ENCODE measurements at places on chromosomes 12 and 14.
A peak's percentile ranks its signal among the peaks of the same experiment; 100 is the strongest.

DNA sequence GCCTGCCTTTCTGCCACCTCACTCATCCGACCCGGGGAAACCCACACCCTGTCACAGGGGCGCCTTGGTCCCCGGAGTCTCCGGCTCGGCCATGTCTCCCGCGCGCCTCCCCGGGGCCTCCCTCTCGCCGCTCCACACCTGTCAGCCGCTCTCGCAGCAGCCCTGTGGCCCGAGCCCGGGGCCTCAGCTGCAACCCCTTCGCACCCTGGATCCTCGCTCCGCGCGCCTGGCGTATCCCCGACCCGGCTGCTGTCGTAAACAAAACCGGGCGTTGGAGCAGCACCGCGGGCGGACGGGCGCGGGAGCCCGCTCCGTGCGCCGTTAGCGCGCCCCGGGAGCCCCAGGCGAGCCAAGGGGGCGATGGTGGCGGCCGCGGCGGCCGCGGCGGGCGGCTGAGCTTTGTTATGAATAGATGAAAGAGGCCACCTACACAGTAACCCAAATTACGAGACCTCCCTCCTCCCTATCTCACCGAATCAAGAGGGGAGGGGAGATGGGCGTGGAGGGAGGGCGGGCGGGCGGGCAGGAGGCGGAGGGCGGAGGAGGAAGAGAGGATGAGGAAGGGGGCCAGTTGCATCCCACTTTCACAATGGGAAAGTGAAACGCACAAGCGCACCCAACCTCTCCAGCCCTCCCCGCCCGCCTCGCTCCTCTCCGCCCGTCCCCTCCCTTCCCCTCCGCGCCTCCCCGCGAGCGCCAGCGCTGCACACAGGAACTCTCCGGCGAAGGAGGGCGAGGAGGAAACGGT, at the start of gene PLXNC1:
TSS of gene PLXNC1 (plus strand) at position 587 of the 748 bp plus-strand sequence. CDS start 395 bp downstream, outside the sequence.
- peak; percentile 36 for DNase-seq

DNA sequence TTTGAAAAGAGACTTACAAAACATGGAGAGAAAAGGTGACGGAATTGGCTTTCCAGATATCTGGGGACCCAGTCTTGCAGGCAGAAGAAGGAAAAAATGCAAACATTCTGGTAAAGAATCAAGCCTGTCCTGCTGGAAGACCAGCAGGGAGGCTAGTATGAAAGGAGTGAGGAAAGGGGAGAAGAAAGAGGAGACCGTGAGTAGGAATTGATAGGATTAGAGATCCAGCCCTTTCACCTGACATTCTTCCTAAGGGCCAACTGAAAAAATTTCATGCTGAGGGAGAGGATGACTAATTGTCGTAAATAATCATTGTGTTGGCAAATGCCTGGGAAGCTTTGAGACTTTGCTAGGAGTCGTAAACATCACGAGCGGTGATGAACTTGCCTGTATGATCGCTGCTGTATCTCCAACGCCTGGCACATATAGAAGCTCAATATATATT, 12.1 kb downstream of the BHLHE41 start:
- DNase-seq, result no peak

GRCh38 chr12:23944067-23944466, 5.4 kb downstream of the SOX5 start:
- peak; percentile 70 for DNase-seq

- DNase-seq, result peak; percentile 20
Observed at GRCh38 chr12:3262470-3262869, 185.3 kb downstream of the TSPAN9 start.

- no peak for DNase-seq
Observed at GRCh38 chr12:31991815-31992214, 32.6 kb downstream of the RESF1 start.

GRCh38 chr12:45315462-45315861, 99.6 kb downstream of the ANO6 start:
- no peak for DNase-seq

DNA sequence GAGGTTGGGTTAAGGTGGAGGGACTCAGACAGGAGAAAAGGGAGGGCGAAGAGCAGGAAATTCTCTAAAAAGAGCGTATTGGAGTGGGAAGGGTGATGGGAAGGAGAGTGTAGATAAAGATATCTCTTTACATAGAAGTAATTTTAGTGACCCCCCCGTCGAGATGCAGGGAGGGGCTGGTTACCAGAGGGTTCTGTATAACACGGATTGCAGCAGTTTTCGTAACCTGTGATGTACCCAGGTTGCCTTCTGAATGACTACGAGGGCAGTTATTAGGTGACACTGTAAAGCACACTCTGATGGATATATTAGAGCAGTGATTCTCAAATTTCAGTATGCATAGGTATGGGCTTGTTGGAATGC, 443 bp downstream of the DNAL1 start:
- DNase-seq, result no peak

DNA sequence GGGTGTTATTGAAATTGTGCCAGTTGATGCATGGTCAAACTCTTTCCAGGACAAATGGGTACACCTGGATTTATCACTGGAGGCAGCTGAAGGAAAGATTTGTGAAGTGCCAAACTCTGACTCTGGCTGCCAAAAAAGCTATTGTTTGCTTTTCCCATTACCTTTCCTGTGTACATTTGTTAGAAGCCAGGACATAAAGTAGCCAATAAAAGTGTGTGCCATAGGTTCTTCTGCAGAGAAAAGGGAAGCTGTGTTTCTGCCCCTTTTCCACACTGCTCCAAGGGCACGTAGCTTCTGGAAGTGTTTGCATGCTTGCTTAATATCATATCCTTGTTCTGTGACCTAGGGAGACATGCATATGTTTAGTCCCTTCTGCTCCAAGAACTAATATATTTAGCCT, 1114.4 kb downstream of the SLC16A7 start:
- DNase-seq, result no peak

DNA sequence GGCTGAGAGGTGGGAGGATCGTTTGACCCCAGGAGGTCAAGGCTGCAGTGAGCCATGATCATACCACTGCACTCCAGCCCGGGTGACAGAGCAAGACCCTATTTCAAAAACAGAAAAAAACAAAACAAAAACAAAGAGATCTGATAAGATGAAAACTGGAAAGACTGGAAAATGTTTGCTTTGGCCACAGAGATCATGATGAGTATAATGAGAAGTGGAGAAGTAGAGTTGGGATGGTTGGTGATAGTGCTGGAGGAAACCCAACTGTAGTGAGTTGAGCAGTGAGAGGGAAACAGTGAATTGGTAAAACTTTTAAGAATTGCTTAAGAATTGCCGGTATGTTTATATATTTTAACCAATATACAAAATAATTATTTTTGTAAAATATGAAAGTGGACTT, 39.2 kb downstream of the MON2 start:
- no peak for DNase-seq

DNA sequence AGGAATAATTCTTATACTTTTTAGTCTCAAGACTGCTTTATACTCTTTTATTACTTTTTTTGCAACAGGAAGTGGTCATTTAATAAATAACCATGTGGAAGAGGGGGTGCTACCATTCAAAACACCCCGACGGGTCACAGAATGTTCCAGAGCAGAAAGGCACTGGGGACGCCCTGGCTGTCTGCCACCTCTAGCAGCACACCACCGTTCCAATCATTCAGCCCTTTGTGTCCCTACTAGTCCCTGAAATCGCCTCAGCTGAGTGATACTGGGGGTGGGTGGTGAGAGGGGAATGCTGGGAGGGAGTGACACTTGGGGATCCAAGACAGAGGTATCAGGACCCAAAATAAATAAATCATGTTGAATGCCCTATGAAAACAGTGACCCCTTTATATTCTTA, 52.4 kb downstream of the MON2 start:
- DNase-seq, result no peak

- peak; percentile 46 for DNase-seq
Observed at GRCh38 chr12:24595652-24596235, 353.2 kb downstream of the BCAT1 start.

- DNase-seq, result no peak
Observed at GRCh38 chr14:52686176-52686575, 9.2 kb downstream of the ERO1A start.

DNA sequence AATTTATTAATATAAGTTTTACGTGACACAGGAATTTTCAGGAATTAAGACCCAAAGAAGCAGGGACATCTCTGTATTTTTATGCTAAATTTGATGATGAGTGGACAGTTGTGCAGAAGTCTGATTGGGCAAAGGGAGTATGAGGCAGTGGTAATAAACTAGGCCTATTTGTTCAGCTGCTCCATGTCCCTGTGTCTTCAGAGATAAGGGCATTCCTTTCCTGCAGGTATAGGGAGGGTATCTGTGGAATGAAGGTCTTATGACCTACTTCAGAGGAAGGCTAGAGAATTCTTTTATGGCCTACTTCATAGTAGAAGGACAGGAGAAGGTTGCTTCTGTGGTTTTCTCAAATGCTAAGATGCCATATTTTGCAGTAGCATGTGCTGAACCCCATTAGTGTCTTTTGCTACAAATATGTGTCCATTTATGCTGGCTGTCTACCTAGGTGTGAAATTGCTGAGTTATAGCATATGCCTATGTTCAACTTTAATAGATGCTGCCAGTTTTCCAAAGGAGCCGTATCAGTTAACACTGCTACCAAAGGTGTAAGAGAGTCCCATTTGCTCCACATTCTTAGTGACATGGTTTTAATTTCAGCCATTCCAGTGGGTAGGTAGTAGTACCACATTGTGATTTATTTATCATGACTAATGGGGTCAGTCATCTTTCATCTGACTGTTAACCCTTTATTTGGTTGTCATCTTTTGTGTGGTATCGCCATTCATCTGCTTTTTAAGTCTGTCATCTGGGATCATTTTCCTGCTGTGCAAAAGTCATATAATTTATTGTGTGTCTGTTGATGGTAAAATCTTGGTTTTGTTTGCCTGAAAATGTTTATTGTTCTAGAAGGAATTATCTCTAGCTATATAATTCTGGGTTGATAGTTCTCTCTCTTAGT, 410.7 kb upstream of the RGS6 start:
- no peak for DNase-seq

- no peak for DNase-seq
Observed at GRCh38 chr12:93766796-93767523, 89.8 kb downstream of the CRADD start.

GRCh38 chr12:68451261-68452077, 119.3 kb upstream of the MDM1 start:
- no peak for DNase-seq

GRCh38 chr14:21496453-21496852, 14.7 kb downstream of the METTL3 start:
- no peak for DNase-seq

- DNase-seq, result no peak
Observed at GRCh38 chr14:103892247-103892646, 36.0 kb upstream of the TDRD9 start.

DNA sequence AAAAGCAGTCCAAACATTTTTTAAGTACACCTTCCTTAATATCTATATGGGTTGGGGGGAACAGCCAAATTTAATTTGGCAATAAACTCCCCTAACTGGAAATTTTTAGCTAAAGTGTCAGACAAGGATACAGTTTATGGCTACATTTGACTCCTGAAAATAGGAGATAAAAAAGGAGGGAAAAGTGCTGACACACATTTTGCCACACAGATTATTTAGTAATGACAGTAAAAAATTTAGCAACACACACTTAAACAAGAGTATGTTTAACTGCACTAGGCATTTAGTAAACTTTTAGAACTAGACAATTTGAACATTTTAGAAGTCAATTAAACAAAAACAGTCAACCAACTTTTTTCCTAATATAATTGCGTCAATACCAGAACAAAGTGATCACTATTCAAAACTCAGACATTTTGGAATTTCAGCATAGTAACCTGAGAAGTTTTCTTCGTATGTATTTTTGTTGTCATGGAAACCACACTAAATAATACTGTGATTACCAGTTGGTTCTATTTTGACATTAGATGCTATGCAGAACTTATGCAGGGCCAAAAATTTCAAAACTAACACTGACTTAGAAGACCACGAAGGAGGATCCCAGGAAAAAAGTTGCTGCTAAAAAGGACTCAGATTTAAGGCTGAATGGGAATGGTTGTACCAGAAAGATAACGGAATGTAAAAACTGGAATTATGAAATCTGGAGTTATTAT, 13.4 kb downstream of the GMFB start:
- DNase-seq, result no peak

GRCh38 chr12:124851342-124851741, 12.3 kb downstream of the SCARB1 start:
- DNase-seq, result no peak

DNA sequence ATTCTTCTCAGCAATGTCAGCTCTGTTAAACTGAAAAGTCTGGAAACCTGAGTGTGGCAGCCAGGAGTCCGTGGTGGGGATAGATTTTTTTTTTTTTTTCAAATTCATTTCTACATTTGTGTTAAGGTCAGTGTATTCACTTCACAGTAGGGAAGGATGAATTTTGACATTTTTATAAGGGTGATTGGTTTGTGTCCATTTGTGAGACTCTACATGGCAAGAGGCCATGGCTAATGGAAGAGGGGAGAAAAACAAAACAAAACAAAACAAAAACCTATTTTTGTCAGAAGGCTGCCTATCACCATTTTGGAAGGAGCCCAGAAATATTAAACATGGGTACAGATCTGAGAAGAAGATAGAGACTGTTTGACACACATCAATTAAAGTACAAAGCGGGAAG, 176.1 kb downstream of the RMST start:
- no peak for DNase-seq

DNA sequence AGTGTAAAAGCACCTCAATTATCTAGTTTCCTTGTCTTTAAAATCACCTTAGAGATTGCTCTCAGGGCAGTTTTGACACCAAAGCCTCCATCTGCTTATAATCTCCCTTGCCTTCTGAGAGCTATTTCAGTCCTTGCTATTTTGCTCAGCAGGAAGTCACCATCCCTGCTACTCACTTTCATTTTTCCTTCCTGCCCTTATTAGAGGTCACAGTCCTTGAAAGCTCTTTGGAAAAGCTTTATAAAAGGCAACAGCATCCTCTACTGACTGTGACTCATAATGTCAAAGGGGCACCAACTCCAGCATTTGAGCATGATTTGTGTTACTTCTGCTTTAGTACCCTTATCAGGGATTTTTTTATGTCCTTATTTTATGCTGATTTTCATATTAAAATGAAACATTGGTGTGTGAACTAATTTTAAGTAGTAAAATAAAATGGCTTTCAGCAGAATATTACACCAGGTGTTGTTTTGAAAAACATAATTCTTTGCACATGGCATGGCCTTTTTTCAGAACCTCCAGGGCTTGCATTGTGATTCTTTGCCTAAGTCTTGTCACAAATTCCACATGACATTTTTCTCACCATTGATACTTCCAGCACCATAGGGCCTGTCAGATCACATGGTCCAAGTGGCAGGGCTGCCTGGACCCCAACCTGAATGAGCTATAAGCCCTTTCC, 213.0 kb downstream of the ADAMTS20 start:
- DNase-seq, result peak; percentile 75

DNA sequence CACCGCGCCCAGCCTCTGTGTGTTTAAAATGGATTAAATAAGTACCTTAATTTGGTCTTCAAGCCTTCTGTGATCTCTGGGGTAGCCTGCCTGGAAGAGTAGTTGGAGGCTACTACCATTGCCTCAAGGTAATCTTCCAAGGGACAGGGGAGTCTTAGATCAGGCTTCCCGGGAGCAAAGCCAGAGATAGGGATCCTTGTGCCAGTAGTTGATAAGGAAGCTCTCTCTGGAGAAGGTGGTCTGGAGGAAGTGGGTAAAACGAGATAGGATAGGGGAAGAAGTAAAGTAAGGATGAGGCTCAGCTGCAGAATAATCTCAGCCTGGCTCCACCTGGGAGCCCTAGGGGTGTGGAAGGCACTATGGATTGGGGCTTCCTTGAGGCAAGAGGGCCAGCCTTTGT, 38.5 kb downstream of the FOS start:
- no peak for DNase-seq

- DNase-seq, result no peak
Observed at GRCh38 chr14:104994978-104995377, 9.4 kb downstream of the CLBA1 start.
